ENCODE measurements at places on chromosomes 11 and 22.
A peak's percentile ranks its signal among the peaks of the same experiment; 100 is the strongest.

- DNase-seq = no peak
These were observed 212.1 kb downstream of the NELL1 start for GRCh38 chr11:20881328-20882079.

GRCh38 chr22:50276143-50276542 is 6.0 kb upstream of the MAPK11 start:
- DNase-seq = no peak

- no peak for DNase-seq
These were observed 125.7 kb downstream of the KIRREL3 start for GRCh38 chr11:126874831-126875230.

DNA sequence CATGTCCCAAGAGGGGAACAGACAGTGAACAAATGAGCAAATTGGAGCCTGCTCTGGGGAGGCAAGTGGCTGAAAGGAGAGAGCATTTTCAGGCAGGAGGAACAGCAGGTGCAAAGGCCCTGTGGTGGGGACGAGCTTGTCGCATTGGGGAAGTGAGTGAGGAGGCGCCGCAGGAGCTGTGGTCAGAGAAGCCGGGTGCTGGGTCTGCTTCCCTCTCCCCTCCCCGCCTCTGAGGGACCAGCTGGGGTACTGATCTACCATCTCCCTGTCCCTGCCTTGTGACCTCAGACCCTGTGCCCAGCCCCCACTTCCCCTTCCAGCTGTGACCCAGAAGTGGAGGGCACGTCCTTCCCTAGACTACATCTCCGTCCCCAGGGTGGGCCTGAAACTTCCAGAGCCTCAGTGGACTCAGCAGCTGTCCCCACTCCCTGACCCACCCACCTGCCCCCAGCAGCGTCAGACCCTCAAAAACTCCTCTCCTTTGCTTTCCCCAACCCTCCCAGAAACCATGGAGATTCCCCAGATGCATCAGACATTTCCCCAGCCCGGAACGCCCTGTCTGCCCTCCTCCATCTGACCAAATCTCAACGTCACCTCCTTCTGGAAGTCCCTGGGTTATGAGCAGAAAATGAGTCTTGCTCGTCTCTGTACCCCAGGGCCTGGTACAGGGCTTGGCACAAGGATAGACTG is 19.7 kb upstream of the PDGFB start:
- DNase-seq = no peak

DNA sequence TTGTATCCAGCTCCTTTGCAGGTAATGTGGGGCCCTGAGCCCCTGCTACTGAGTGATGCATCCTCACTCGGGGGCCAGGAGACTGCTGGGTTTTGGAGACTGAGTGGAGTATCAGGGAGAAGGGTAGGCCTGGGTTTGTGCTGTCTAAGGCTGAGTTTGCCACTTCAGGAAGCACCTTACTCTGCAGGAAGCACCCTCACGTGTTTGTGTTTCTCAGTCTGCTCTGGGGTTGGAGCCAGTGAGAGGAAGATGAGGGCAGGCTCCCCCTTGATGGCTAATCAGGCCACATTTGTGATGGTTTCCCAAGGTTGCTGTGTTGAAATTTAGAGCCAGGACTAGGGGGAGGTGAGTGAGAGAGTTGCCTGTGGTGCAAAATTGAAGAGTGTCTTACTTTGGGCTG is 13.7 kb upstream of the THY1 start:
- no peak for DNase-seq

DNA sequence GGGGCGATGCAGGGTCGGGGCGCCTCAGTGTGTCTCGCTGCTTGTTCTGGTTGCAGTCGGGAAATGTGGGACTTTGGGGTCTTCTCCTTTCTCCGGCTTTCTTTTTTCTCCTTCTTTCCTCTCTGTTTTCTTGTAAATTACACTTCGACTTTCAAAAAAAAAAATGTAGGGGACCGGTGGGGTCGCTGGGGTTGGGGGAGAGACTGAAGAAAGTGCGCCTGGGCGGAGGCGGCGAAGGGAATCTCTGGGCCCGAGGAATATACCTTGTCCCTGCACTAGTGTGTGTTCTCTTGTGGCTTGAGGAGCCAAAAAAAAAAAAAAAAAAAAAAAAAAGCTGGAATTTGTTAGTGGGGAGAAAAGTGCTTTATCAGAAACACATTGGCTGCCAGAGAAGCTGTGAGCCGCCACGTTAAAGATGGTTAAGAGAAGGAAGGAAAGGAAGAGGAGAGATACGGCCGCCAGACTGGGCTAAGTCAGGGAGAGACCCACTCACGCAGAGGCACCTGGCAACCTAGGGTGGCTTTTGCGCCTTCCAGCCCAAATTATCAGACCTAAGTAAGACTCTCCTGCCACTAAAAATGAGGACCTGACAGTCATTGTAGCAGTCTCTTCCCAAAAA is 8.4 kb upstream of the FLI1 start:
- DNase-seq = no peak

DNA sequence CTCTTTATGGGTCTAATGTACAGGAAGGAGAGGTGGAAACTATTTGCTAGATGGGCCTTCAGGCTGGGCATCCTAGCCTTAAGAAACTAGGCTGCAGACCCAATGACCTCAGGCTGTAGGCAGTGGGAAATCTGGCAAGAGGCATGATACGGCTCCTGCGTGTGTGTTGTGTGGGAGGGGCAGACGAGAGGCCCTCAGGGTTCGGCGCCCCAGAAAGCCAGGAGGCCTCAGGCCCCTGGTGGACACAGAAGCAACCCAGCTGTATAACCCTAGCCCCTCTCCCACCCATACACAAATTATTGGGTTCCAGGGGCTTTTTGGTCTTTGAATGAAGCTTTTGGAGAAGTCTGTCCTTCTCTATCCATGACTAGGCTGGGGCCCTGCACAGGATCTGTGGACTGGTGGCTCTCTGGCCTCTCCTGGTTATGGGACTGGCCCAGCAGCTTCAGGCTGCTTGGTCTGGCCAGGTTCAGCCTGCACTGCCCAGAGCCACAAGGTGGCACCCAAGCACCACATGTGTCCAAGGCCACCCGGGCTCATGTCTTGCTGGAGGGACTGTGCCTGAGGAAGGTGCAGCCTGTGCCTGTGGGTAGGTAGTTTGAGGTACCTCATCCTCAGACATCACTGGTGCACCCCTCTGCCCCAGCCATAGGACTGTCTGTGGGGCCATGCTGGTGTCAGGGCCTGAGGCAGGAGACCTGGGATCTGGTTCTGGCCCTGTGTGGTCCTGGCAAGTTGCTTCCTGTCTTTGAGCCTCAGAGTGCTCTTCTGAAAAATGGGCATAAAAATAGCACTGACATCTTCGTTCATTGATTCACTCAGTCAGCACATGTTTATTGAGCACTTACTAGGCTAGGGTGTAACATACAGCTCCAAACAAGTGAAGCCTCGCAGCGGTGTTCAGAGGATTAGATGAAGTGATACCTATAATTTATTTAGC is 87.5 kb downstream of the RRM1 start:
- DNase-seq = peak; percentile 55

- no peak for DNase-seq
These were observed 252.8 kb downstream of the JRKL start for GRCh38 chr11:96642583-96642982.

DNA sequence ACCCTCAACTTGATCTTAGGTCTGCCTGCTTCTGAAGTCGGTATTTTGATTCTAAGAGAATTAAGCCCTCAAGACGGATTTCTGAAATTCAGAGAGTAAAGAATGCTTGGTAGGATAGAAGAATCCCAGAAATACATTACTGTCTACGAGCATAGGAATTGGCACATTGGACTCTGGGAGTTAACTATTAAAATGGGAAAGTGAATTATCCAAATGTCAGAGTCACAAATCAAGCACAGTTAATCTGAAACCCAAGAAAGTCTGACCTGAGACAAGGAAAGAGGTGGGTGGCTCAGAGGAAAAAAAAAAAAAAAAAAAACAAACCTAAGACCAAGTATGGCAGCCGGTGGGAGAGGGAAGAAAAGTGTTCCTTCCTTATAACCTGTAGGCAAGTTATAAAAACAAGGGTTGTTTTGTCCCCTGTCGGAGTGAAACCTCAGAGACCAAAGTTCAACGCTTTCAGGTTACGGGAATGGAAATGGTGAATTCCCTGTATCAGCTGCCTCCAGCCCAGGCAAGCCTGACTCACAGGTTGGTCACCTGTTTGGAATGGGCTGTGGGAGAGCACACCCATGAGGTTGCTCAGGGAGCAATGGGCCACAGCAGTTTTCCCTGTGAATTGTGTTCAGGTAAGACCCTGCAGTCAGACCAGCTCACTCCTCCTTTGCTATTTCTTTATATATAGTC is 139.0 kb downstream of the ETS1 start:
- no peak for DNase-seq

DNA sequence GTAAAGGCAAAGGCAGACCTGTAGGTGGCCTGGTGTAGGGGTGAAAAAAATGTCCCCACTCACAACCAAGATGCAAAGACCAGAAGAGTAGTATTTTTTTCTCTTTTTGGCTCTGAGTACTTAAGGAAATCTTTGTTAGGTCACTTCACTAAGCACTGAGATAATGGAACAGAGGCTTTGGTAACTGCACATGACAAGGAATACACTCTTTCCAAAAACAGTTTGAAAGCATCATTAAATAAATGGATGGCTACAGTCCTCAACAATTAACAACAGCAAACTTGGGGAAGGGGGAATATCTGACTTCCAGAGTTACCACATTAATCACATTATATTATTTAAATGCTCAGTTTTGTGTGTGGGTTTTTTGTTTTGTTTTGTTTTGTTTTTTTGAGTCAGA is 26.9 kb upstream of the PGM2L1 start:
- no peak for DNase-seq

All from SJSA1 (cell line).